ENCODE measurements at places on chromosomes 7 and 10.

GRCh38 chr10:80909254-80909653 lies 371.6 kb downstream of the SH2D4B start:
- no peak for DNase-seq

- no peak for DNase-seq
Observed at GRCh38 chr7:113339661-113340060, 221.3 kb upstream of the SMIM30 start.

- DNase-seq: no peak
Observed at GRCh38 chr10:34581801-34582532, 233.1 kb downstream of the PARD3 start.

GRCh38 chr7:88566162-88566729 lies 193.3 kb upstream of the ZNF804B start:
- no peak for DNase-seq

DNA sequence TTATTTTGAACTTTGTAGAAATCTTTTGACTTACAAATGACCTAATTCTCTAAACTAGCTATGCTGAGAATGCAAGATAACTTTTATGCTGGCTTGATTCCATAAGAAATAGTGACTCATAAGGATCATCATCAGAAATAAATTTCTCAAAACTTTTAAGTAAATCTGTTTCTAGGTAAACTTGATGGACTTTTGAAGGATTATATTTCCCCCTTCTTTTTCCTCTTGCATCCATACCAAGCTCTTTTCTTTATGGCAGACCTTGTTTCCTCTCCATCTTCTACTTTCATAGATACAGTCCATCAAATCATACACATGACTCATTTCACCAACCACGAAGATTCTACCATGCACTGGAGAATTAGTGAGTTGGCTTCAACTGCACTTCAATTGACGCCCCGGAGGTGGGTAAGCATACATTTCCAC lies 336.3 kb downstream of the KCNMA1 start:
- DNase-seq: no peak

GRCh38 chr7:90772410-90772809 lies 176.3 kb downstream of the CDK14 start:
- no peak for DNase-seq

GRCh38 chr10:28429573-28430216 lies 103.2 kb upstream of the WAC start:
- DNase-seq: no peak

- no peak for DNase-seq
Observed at GRCh38 chr10:6579183-6579903, 733 bp downstream of the PRKCQ start.
